NCI-H1417 (cell line): ENCODE measurements at places on chromosomes 3 and 15.

- peak; percentile 5 for DNase-seq
These were observed 127.6 kb upstream of the AZI2 start for GRCh38 chr3:28476194-28476593.

DNA sequence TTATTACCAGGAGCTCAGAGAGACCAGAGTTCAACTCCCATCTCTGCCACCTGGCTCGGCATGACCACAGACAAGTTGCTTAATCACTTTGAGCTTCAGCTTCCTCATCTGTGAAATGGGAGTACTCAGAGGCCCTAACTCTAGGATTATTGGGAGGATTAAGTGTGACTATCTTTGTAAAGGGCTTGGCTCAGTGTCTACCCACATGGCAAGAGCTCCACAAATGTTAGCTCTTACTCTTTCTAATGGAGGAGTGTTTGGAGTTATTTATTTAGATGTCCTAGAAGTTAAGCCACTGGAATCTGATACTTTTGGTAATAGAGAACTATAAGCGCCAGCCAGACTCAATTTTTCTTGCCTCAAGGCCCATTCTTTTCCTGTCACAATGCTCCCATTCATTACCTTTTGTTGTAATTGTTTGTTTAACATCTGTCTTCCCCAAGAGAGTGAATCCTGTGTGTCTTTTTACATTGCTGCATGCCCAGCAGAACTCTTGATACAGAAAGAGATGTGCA lies 12.3 kb upstream of the LMCD1 start:
- DNase-seq: peak; percentile 9

- DNase-seq: no peak
These were observed 485.4 kb downstream of the CNTN6 start for GRCh38 chr3:1578124-1578806.

GRCh38 chr15:83118291-83118827 lies 10.9 kb downstream of the TM6SF1 start:
- DNase-seq: no peak

DNA sequence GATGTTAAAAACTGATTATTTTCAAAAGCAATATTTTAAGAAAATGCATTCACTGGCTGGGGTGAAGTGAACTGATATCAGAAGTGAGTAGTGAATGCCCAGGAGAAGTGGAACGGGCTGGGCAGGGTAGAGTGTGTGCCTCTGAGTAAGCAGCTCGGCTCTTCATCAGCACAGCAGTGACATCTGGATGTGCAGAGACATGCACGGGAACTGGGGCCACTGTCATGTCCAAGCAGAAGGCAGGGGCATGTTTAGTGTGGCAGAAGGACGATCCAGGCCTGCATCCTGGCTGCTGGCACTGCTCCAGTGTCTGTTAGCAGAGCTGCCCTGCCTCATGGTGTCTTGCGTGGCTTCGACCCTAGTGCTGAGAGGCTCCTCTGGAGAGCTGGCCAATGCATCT lies 305.6 kb upstream of the LRRFIP2 start:
- DNase-seq: no peak

GRCh38 chr3:105516972-105517371 lies 150.3 kb downstream of the ALCAM start:
- DNase-seq: no peak

DNA sequence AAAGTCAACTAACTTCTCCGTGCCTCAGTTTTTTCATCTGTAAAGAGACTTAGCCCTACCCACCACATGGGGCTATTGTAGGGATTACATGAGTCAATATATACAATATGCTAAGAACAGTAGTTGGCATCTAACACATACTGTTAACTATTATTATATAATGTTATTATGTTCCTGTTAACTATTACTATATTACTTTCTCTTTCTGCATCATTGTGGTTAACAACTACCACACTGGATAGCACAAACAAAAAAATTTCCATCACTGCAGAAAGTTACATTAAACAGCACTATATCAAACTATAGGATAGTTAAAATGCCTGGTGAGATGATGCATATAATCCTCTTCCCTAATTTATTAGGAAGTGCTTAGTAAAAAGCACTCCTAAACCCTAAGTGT lies 23.7 kb downstream of the STAG1 start:
- DNase-seq: no peak

DNA sequence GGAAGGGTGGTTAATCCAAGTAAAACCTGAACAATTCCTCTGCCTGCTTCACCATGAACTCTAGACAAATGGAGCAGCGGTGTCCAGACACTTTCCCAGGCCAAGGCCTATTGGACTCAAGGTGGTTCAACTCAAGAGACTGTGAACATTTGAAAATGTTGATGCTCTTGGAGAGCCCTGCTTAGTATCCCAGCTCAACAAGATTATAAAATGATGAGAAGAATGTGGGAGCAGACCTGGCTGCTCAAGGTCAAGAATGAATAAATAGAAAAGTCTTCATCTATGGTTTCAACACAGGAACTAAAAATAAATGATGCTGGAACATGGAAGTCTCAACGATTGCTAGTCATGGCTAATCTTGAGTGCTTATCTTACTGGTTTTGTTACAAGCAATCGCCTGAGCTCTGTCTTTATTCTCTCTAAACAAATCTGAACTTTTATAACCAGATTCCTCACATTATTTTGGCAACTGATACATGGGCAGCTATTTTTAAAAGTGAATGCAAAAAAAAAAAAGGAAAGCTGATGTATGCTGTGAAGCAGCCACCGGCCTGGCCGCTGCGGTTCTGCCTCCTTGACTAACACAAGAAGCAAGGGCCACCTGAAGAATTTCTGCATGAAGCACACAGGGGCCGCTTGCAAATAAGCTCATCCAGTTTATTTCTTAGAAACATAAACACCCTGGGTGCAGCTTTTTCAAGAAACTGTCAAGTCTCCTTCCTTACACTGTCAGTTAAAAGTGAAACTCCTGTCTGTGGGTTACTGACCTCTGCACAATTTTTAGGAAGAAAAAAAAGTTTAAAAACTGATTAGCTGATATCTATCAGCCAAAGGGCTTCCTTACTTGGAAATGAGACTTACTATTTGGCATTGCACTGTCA lies 120.1 kb upstream of the ARHGEF3 start:
- no peak for DNase-seq

- DNase-seq: no peak
These were observed 47.5 kb upstream of the RNF7 start for GRCh38 chr3:141690431-141691072.

- no peak for DNase-seq
These were observed 9.2 kb downstream of the IGDCC3 start for GRCh38 chr15:65368302-65369211.

- DNase-seq: no peak
These were observed 5.2 kb downstream of the SNX1 start for GRCh38 chr15:64100958-64101357.

DNA sequence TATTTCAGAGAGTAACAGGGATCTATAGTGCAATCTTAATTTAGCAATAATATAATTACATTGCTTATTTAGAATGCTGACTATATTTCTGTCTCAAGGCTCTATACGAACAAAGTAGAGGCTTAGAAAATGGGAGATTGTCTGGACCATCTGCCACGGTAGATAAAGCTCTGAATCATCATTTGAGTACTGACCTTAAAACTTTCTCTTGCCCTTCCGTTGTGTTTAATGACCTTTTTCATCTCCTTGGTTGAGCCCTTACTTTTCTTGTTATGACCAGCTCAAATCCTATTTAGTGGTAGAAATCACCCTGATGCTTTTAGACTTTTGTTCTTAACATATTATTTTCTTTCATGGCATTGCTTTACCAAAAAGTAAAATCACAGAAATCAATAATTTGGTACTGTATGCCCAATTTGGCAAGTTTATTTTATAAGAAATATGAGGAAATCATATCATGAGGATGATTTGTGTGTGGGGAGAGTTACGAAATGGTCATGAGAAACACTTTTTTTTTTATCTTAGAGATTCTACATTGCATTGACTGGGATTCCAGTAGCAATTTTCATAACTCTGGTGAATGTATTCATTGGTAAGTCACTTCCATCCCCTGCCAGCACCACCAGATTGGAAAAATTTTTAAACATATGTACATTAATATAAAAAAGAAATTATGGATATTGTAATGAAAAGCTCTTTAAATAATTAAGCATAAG lies 11.0 kb downstream of the NDUFB5 start:
- no peak for DNase-seq

DNA sequence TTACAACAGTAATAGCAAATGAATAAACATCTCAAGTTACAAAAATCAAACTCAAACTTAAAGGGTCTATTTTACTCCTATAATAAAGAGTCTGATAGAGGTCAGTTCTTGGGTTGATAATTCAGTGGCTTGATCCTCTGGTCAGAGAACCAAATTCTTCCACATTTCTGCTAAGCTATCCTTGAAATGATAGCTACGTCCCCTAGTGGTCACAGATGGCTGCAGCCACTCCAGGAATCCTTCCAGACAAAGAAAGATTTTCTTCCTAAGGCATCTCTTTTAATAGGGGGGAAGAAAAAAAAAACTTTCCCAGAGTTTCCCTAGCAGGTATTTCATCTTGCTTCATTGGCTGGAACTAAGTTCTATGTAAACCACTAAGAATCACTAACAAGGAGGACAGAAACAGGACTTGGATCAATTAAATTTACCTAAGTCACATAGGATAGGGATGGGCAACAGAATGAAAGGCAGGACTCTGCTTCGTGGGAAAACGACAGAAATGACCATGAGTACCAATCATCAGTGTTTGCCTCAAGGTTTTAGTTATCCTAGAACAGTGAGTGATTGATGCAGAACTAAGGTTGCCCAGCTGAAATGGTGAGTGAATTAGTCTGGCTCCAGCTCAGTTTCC lies 160.7 kb downstream of the STAC start:
- peak; percentile 5 for DNase-seq

- no peak for DNase-seq
These were observed 587.4 kb upstream of the KCNMB2 start for GRCh38 chr3:177948716-177949425.

DNA sequence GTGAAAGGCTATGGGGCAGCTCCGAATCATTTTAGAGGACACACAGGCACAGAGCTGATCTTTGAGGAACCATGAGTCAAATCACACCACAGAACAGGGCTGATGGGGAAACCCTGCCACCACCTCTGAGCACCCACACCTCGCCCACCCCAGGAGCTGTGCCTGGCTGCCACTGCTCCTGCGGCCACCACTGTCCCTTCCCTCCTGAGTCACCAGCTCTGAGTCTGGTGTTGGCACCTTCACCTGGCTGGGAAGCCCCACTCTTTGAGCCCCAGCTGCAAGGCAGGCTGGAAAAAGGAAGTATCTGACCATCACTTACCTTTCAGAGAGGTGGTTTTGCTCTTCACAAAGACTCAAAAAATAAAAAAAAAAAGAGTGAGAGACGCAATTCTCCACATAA lies 63.6 kb upstream of the MEF2A start:
- no peak for DNase-seq

GRCh38 chr3:113157408-113158030 lies 53.8 kb upstream of the BOC start:
- no peak for DNase-seq

DNA sequence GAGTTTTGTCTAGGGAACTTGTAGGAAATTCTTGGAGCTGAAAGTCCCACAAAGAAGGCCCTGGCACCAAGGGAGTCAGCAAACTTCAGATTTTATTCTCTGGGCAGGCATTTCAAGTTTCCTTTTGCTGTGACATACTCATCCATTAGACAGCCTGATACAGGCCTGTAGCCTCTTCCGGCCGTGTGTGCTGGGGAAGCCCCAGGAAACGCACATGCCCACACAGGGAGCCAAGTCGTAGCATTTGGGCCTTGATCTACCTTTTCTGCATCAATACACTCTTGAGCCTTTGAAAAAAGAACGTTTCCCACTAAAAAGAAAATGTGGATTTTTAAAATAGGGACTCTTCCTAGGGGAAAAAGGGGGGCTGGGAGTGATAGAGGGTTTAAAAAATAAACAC lies 15.0 kb downstream of the TIGIT start:
- DNase-seq: no peak

DNA sequence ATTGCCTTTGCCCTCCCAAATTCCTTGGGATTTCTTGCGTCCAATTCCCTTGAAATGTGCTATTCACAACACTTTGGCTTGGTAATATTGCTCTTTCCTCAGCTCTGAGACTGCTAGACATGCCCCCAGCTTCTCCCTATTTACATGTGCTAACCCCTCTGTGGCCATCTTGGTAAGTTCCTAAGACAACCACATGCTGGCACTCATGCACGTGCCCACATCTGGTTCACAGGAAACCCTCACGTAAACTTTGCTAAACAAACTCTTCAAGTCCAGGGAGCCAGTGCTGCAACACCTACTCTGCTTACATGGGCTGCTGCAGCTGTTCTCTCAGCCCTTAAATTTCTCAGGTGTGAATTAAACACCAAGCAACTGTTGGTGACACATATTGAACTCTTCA lies 121.8 kb downstream of the ADAMTSL3 start:
- no peak for DNase-seq

DNA sequence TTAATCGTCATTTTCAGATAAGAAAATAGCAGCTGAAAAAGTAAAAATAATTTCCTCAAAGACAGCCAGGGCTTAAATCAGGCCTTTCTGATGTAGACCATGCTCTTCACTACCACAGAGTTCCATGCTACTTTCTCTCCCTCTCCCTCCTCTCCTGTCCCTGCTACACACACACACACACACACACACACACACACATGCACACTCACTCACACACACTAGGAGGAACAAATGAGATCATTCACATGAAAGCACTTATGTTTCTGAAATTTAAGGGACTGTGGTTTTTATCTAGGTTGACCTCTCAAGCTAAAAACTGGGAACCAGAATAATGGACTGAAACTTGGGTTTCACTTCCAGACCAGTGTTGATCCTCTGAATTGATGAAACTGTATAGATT lies 4.1 kb upstream of the PSMA4 start:
- DNase-seq: no peak

GRCh38 chr15:83498801-83499200 lies 51.7 kb downstream of the SH3GL3 start:
- no peak for DNase-seq

DNA sequence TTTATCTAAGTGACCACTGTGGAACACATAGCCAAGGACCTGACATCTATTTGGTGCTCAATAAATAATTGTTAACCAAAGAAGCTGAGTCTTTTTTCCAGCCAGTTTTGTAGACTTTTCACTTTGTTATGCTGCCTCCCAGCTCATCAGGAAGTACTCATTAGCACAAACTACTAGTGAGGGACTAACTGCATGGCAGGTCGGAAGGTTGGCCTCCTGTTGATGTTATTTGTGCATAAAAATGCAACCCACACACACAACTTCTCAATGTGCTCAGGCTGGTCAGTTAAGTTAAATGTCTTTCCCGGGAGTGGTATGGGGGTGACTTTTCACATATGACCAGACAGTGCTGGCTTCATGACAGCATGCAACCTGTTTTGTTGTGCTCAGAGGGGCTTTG lies 263.0 kb upstream of the TOPAZ1 start:
- no peak for DNase-seq

DNA sequence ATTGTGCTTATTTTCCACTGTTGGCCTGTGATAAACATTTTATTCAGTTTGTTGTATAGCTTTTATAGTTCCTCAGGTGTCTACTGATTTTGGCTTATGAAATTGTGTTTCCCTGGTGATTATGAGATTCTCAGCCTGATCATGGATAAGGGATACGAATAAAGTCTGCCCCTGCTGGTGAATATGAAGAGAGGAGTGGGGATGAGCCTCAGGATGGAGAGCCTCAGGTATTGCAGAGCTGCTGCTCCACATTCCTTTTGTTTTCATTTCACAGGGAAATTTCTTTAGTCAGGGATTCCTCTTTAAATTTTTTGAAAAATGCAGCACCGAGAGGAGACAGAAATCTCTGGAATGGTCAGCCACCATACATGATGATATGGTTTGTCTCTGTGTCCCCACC lies 14.7 kb upstream of the RAB6B start:
- no peak for DNase-seq

- DNase-seq: no peak
These were observed 65.7 kb upstream of the RGMA start for GRCh38 chr15:93154666-93155065.

GRCh38 chr3:125073390-125073905 lies 17.7 kb upstream of the HEG1 start:
- DNase-seq: no peak

- DNase-seq: no peak
These were observed 3.8 kb upstream of the TMEM44 start for GRCh38 chr3:194637066-194637465.
